ENCODE measurements at places on chromosomes 16 and 17. TPM values are rescaled to one million over a fixed set of nuclear protein-coding genes. Genes with fewer than 3 reads are reported as not detected.
A peak's percentile ranks its signal among the peaks of the same experiment; 100 is the strongest.

Gene ATP2A1
- 0.22 TPM for polyA plus RNA-seq

Gene RPRML
- not detected for polyA plus RNA-seq

DNA sequence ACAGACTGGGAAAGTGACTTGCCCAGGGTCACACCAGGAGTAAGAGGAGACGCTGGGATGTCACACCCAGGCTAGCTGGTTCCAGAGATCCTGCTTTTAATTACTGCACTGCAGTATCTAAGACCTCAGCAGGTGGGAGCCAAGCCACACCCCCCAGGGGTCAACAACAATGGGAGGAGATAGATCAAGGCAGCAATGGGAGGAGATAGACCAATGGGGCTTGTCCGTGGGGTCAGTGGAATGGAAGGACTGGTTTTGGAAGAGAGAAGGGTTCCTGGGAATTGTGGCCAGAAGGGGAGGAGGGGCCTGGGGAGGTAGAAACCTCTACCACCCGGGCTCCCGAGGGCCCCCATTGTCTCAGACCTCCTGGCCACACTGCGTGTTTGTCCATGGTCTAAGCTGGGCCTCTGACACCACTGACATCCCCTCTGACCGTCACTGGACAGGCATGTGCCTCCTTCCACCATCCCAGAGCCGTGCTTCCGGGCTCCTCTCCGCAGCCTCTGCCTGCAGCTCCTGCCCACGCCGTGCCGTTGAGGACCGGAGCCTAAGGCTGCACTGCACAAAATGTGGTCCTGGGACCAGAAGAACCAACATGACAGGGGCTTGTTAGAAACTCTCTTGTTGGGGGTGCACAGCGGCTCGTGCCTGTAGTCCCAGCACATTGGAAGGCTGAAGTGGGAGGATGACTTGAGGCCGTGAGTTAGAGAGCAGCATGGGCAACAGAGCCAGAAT is 69.8 kb upstream of the RPH3AL start:
- H3K4me3 ChIP-seq = no peak overlapping the region
- H3K36me3 ChIP-seq = no peaks in the 10 kb centered on the region
- no peak for DNase-seq
- no peaks in the 10 kb centered on the region for H3K27me3 ChIP-seq
- no peak overlapping the region for H3K27ac ChIP-seq

- DNase-seq = peak; percentile 94
- H3K4me1 ChIP-seq = peaks cover 24% of the 10 kb centered on the region
- no peak overlapping the region for H3K4me3 ChIP-seq
- no peaks in the 10 kb centered on the region for H3K36me3 ChIP-seq
These were observed 222.5 kb upstream of the GSE1 start for GRCh38 chr16:85390511-85391174.

DNA sequence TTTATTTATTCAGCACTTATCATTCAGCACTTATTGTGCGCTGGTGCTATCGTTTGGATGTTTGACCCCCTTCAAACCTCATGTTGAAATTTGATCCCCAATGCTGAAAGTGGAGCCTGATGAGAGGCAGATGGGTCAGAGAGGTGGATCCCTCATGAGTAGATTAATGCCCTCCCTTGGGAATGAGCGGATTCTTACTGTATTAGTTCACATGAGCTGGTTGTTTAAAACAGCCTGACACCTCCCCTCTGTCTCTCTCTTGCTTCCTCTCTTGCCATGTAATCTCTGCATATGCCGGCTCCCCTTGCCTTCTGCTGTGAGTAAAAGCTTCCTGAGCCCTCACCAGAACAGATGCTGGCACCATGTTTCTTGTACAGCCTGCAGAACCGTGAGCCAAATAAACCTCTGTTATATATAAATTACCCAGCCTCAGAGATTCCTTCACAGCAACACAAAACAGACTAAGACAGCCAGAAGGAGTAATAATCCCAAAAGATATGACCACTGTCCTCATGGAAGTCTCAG is 111.1 kb downstream of the CACNG3 start:
- H3K4me3 ChIP-seq = no peak overlapping the region
- H3K27me3 ChIP-seq = no peaks in the 10 kb centered on the region
- H3K27ac ChIP-seq = no peak overlapping the region
- H3K36me3 ChIP-seq = no peaks in the 10 kb centered on the region
- no peak for DNase-seq

- no peak overlapping the region for H3K27ac ChIP-seq
- H3K4me3 ChIP-seq = no peak overlapping the region
- H3K27me3 ChIP-seq = no peaks in the 10 kb centered on the region
- H3K4me1 ChIP-seq = no peaks in the 10 kb centered on the region
These were observed 13.1 kb downstream of the SPOP start for GRCh38 chr17:49664706-49665211.

Gene WDR45B
- 80.9 TPM for polyA plus RNA-seq

- H3K4me3 ChIP-seq = peak within 1 kb of the TSS; percentile 46
- no peak within 1 kb of the TSS for H3K27ac ChIP-seq
- peaks cover under 1% of the 10 kb centered on the region for H3K36me3 ChIP-seq
- no peak for DNase-seq
These were observed at the start of gene DOC2A for GRCh38 chr16:30010844-30011713. Gene DOC2A (minus strand): TSS chr16:30011027. CDS start chr16:30010222, 805 bp downstream.

DNA sequence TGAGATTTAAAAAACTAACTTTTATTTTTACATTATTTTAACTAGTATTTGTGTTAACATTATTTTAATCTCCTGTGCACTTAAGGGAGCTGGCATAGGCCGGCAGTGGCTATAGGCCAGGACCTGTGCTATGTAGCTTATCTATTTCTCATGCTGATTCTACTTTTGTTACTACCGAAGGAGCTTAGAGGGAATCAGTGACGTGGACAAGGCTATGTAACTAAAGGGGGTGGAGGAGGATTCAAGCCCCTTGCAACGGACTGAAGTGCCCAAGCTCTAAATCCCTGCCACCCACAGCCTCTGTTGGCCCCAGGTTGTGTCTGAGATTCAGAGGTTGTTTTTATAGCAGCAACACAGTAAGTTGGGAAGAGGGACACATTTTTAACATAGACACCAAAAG is 356.4 kb downstream of the WWOX start:
- no peaks in the 10 kb centered on the region for H3K36me3 ChIP-seq
- no peaks in the 10 kb centered on the region for H3K27me3 ChIP-seq
- no peak overlapping the region for H3K4me3 ChIP-seq
- H3K4me1 ChIP-seq = no peaks in the 10 kb centered on the region
- H3K27ac ChIP-seq = no peak overlapping the region

- no peaks in the 10 kb centered on the region for H3K27me3 ChIP-seq
- no peak overlapping the region for H3K27ac ChIP-seq
- no peak for DNase-seq
These were observed 81.2 kb downstream of the ZNF18 start for GRCh38 chr17:11916091-11916490.

DNA sequence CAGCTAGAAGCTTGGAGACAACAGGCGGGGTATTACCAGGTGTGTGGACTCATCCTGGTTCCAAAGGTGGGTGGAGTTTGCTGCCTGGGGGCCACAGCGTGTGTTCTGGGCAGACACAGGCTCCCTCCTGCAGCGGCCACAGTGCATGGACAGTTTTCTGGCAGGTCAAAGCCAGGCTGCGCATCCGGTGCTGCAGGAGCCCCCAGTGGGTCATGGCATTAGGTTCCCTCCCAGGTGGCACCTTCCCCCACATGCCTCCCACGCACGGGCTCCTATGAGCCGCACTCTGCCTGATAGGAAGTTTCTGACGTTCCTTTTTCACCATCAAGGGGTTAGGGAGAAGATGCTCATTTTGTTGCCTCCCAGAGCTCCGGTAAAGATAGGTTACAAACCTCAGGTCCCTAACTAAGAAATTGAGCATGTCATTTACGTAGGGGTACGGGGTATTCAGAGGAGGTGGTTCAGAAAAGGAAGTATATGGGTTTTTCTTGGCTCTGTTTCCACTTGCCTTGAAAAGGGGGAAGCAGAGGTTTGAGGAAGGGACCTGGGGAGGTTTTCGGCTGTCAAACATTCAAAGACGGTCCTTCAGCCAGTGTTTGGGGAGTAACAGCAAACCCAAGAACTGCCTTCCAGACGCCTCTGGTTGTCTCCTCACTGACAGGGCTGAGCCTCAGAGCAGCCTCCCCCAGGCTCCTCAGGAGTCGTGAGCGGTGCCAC is 32.7 kb upstream of the NAT9 start:
- peaks cover 3% of the 10 kb centered on the region for H3K36me3 ChIP-seq
- no peaks in the 10 kb centered on the region for H3K4me1 ChIP-seq
- H3K4me3 ChIP-seq = no peak overlapping the region
- DNase-seq = no peak

Gene SLC5A11
- not detected for polyA plus RNA-seq

DNA sequence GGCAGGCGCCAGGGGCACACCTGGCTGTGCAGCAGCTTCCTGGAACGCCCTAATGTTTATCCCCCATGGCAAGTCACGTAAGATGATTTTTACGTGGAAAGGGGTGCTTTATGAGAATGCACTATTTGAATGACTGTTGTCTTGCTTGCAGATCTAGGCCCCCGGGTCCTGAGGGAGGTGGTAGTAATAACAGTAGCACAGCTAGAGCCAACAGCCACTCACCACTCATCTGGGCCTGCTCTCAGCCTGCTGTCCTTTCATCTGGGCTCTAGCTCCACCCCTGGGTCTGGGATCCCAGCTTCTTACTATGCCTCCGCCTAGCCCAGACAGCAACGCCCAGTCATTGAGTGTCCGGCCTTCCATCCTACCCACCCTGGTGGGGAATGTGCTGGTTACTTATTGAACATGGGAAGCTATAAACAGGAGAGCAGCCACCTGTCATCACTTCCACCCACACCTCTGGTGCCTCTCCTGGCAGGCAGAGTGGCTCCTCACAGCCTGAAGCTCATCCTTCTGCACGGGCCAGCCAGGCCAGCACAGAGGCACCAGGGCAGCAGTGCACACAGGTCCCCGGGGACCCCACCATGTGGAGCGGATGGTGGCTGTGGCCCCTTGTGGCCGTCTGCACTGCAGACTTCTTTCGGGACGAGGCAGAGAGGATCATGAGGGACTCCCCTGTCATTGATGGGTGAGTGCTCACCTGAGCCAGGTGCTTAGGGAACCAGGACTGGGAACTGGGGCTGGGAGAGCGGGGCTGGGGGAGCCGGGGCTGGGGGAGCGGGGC is 16.6 kb downstream of the DPEP1 start:
- H3K36me3 ChIP-seq = no peaks in the 10 kb centered on the region
- no peak overlapping the region for H3K4me3 ChIP-seq
- no peak overlapping the region for H3K27ac ChIP-seq

DNA sequence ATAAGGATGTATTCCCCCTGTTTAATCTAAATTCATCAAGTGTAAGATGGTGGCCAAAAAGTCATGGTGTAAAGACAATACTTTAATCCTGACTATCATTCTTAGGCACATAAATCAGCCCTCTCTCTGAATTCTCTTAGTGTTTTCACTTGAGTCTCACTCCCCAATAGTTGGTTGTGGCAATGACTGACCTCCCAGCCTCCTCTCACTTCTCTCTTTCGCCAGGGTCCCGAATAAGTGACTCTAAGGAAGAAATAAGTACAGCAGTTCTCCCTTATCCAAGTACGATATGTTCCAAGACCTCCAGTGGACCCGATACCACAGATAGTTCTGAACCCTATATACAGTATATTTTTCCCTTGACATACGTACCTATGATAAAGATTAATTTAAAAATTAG is 335.3 kb downstream of the MAF start:
- no peak overlapping the region for H3K27ac ChIP-seq
- DNase-seq = no peak
- no peaks in the 10 kb centered on the region for H3K36me3 ChIP-seq
- H3K27me3 ChIP-seq = no peaks in the 10 kb centered on the region
- H3K4me3 ChIP-seq = no peak overlapping the region

GRCh38 chr17:65130832-65131231 is 6.3 kb upstream of the RGS9 start:
- H3K4me3 ChIP-seq = no peak overlapping the region
- H3K4me1 ChIP-seq = peaks cover 3% of the 10 kb centered on the region
- no peaks in the 10 kb centered on the region for H3K27me3 ChIP-seq
- H3K36me3 ChIP-seq = no peaks in the 10 kb centered on the region
- H3K27ac ChIP-seq = no peak overlapping the region

GRCh38 chr17:75633486-75634375 is 497 bp downstream of the SMIM5 start:
- H3K27me3 ChIP-seq = no peaks in the 10 kb centered on the region
- DNase-seq = peak; percentile 85
- H3K4me3 ChIP-seq = no peak overlapping the region
- peaks cover 14% of the 10 kb centered on the region for H3K4me1 ChIP-seq

- H3K27ac ChIP-seq = peak overlapping the region; percentile 79
- peaks cover 6% of the 10 kb centered on the region for H3K4me1 ChIP-seq
- H3K4me3 ChIP-seq = peak overlapping the region; percentile 78
- H3K36me3 ChIP-seq = no peaks in the 10 kb centered on the region
These were observed 6.3 kb upstream of the FLYWCH1 start for GRCh38 chr16:2905241-2905987.

- peaks cover 75% of the 10 kb centered on the region for H3K36me3 ChIP-seq
- H3K4me1 ChIP-seq = peaks cover 9% of the 10 kb centered on the region
- H3K4me3 ChIP-seq = no peak within 1 kb of the TSS
These were observed at the start of gene LCAT for GRCh38 chr16:67943619-67944504. Gene LCAT (minus strand): TSS chr16:67944120. CDS start chr16:67944101, 19 bp downstream.

DNA sequence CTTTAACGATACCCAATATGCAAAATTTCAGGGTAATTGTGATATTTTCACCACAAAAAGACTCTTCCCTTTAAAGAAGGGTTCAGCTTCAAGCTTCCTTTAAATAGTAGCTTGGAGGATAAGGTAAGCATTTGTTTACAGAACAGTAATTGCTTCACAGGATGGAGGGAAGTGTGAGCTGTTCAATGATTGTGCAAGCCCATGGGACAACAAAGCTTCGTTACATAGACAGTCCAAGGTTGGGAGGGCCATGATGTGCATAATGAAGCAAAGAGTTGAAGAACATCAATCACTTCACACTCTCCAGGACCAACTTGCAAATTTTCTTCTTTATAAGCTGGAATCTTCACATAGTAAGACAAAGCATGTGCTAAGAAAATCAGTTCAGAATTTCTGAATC is 145.0 kb upstream of the ASIC2 start:
- no peaks in the 10 kb centered on the region for H3K4me1 ChIP-seq
- peak; percentile 48 for DNase-seq
- H3K27ac ChIP-seq = no peak overlapping the region
- H3K27me3 ChIP-seq = no peaks in the 10 kb centered on the region

Gene KRT14
- 0.62 TPM for polyA plus RNA-seq

DNA sequence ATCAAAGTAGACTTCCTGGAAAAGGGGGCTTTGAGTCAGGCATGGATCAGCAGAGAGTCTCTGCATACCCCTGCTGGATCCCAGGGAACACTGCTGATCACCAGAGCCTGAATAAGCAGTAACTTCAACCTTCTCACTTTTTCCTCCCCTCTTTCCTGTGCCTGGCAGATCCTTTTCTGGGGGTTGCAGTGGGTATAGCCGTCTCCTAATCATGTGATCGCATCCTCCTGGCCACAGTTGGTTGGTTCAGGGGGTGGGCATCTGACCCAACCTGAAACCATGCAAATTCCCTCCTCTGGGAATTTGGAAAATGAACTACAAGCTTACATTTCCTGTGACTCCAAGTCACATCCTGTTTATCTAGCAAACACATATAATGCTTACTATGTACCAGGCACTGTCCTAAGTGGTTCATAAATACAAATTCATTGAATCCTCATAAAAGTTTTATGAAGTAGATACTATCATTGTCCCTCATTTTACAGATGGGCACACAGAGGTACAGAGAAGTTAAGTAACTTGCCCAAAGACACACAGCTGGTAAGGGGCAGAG is 120.3 kb downstream of the AXIN2 start:
- DNase-seq = no peak
- no peak overlapping the region for H3K27ac ChIP-seq
- no peaks in the 10 kb centered on the region for H3K4me1 ChIP-seq
- H3K36me3 ChIP-seq = no peaks in the 10 kb centered on the region
- peaks cover 9% of the 10 kb centered on the region for H3K27me3 ChIP-seq
